ENCODE measurements at places on chromosomes 11 and 22.

DNA sequence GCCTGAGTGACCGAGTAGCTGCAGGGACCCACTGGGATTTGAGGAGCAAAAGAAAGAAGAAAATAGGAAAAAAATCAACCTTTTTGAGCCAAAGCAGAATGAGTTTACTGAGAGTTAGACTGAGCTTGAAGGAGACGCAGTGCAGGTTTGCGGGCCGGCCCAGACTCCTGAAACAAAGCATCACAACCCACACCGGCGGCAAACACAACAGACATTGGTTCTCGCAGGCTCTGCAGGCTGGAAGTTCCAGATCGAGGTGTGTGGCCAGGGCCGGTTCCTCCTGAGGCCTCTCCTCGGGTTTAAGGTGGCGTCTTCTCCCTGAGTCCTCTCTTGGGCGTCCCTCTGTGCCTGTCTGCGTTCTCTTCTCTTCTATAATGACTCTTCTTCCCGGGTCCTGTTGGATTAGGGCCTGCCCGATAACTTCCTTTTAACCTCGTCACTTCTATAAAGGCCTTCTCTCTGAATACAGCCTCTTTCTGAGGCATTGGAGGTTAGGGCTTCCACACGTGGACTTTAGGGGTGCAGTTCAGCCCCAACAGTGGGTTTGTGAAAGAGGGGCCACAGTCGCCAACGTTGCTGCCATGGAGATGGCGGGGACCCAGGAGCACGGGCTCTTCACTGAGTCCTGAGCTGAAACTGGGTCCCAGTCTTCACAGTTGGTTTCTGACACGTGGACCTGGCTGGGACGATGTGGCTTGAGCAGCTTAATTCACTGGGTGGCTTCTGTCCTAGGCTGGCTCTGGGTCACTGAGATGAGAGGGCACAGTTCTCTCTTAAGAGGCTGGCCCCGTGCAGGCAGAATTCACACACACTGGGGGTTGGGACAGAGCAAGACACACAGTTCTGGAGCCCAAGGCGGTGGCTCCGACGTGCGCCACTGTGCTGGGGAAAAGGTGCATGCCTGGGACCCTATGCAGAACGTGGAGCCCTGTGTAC lies 1047.7 kb downstream of the BRD1 start:
- no peak for DNase-seq

GRCh38 chr11:114180301-114181055 lies 115.7 kb upstream of the NNMT start:
- peak; percentile 51 for DNase-seq

GRCh38 chr11:41997844-41998401 lies 538.5 kb upstream of the LRRC4C start:
- DNase-seq: no peak

GRCh38 chr22:50684501-50684900 lies 11.9 kb downstream of the SHANK3 start:
- no peak for DNase-seq

DNA sequence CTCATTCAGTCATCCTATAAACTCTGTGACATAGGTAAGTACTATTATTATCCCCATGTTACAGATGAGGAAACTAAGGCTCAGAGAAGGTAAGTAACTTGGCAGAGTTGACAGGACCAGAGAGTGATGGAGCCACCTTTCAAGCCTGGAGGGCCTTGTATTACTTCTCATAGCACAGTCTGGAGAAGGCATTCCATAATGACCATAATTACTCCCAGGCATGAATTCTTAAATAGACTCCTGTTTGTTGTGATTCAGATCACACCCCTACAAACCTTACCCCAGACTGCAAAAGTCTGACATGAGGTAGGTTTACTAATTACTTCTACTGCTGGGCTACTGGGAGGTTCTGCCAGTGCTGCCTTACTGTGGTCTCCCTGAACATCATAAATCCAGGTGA lies 77.0 kb downstream of the CD44 start:
- no peak for DNase-seq

GRCh38 chr11:12185914-12186313 lies 75.5 kb downstream of the MICAL2 start:
- no peak for DNase-seq

DNA sequence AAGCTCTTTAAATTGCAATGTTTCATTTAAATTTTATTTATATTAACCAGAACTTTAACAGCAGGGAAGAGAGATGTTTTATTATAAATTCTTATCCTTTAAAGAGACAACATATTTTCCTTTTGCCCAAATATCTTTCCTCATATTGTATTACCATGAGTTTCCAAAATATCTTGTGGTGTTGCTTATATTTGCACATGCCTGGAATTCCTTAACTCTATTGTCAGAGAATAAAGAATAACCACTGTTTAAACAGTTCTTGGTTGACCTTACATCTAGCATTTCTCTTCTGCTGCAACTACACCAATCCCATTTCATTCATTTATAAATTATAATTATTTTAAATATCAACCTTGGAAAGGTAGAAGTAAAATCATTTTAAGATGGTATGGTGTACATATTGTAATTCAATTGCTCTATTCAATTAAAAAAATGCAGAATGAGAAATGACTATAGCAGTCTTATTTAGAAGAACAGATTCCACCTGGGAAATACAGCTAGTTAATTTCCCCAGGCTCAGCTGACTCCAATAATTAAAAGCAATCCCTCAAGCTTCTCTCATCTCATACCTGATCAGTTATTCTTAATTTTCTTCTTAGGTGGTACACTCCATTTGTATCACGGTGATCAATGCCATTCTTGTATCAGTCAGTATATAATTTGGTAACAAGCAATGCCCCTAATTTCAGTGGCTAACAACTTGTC lies 923.3 kb downstream of the KCNA4 start:
- no peak for DNase-seq

DNA sequence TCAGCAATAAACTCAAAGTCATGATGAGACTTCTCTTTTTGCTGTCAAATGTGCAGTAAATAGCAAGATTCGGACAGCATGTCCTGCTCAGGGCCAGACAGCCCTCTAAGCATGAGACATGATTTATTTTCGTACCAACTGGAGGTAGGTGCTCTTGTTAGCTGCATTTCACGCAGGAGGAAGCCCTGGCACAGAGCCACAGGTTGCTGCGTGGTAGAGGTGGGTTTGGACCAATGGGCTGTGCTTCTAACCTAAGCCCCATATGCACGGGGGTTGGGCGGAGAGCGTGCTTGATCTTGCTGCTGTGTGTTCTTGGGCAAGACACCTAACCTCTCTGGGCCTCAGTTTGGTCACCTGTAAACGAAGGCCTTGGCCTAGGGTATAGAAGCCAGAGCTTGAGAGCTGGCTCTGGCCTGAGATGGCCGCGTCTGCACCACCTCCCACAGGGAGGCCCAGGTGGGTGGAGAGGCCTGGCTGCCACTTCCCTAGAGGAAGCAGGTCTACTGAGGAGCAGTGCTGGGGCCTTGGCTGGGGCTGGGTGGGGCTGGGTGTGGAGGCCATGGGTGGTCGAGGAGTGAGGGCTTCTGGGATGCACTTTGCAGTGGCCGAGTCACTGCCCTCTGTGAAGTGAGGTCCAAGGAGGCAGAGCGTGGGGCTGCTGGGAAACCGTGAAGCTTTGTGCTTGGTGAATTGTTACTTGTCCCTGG lies 38.5 kb upstream of the GRAMD4 start:
- DNase-seq: no peak

DNA sequence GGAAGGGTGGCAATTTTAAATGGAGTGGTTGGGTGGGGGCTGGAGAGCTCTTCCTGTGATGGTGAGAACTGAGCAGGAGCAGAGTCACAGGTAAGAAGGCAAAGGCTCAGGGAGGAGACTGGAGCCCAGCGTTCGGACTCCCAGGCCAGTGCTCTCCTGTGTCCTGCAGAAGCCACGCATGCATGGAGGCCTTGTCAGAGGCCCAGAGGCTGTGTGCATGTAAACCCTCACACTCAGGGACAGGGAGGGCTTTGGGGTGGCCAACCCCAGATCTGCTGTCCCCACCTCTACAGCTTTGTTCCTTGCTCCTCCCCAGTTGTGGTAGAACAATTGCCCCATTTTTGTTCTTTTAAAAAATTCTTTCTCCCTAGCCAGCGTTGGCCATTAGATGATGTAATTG lies 130.4 kb upstream of the PARVA start:
- DNase-seq: no peak

DNA sequence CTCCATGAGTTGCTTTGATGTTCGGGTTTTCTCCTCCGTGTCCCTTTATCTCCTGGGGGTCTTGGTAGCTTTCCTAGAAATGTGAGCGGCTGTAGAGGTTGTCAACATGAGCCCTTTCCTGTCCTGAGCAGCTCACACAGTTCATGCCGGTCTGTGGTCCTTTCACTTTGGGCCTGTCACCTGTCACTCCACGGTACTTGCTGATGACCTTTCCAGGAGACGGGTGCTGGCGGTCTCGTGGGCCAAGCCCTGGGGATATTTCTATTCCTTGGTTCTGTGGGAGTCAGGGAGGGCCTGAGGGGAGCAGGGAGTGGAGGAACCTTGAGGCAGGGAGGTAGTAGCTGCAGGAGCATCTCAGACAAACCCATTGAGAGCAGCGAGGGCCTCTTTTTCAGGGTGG lies 20.9 kb upstream of the FGF4 start:
- DNase-seq: no peak

DNA sequence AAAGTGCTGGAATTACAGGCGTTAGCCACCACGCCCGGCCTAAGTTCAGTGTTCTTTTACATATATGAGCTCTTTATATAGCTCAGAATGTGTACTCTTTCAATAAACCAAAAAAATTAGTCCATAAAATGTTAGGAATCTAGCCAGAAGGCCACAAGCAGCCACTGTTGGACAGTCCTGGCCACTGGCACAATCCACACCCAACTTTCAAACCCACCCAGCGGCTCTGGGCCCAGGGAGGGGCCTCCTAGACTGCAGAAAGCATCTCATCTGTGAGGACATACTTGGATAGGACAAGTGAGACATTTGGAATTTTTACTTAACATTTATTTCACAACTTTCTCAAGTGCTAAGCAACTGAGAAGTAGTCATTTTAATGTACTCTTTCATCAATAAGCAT lies 6.4 kb downstream of the PACSIN2 start:
- DNase-seq: no peak

- no peak for DNase-seq
Measured at GRCh38 chr11:75056814-75057213, 39.9 kb downstream of the OR2AT4 start.

DNA sequence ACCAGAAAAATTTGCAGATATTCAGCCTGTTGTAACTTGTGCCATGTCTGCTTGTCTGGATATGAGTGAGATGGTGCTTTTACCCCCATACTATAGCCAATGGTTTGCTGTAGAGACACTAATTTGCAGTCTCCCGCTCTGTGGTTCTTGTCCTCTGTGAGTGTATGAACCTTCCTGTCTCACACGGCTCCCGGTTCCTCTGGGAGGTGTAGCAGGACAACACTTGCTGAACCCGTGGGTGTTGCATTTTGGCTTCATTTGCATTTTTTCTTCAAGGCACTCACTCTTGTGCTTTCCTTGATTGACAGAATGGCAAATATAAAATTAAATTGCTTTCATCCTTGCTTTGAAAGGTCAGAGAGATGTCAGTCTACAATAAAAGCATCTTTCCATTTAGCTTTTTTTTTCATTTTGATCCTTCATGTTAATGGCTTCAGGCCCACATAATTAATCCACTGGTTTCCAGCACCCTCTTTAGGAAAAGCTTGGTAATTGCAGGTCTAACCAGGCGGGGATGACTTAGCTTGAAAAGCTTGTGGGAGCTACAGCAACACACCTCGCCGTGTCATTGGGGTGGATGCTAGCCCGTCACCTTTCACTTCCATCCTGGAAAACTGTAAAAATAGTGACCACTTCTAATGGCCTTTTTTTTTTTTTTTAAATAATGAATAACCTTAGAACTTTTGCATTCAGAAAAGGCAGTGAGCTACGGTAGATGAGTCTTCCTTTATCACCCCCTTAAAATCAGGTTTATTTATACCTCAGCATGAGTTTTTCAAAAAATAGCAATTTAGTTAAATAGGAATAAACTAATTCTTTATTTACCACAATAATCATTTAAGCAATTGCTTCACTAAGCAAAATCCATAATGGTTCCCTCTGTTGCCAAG lies 27.4 kb upstream of the ST14 start:
- peak; percentile 51 for DNase-seq

Measured in CD4-positive, alpha-beta T cell treated with Interleukin-6 for 4 hours (primary cell).